Brain (organoid and tissue), 16 donors: ENCODE measurements at places on chromosomes 7 and 10. TPM values are rescaled to one million over a fixed set of nuclear protein-coding genes. Genes with fewer than 3 reads are reported as not detected.

- DNase-seq, result no peak
Observed at GRCh38 chr7:131251371-131251770, 76.3 kb upstream of the MKLN1 start.

- no peak for DNase-seq
Observed at GRCh38 chr10:88933564-88933963, 19.0 kb downstream of the ACTA2 start.

GRCh38 chr10:82288461-82288881 lies 413.5 kb downstream of the NRG3 start:
- no peak for DNase-seq

DNA sequence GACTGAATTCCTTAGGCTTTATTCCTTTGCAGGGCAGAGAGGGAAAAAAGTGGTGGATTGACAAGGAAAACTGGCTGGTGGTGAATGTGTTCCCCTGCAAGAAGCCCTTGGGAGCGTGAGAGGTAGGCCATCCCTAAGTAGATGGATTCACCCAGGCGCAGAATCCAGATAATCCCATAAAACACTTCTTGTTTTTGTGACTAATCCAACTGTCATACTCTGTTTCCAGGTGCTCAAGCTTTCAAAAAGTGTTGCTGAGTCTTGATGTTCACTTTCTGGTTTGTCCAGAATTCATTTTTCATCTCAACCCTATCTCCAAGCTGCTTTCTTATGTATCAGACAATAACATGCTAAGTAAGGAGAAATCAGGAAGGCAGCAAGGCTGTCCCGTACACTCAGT lies 250.8 kb upstream of the HABP2 start:
- DNase-seq, result no peak

GRCh38 chr7:87234949-87235348 lies 15.4 kb upstream of the TMEM243 start:
- no peak for DNase-seq

PDZD7 gene
- polyA plus RNA-seq, result 8.2 TPM

DNA sequence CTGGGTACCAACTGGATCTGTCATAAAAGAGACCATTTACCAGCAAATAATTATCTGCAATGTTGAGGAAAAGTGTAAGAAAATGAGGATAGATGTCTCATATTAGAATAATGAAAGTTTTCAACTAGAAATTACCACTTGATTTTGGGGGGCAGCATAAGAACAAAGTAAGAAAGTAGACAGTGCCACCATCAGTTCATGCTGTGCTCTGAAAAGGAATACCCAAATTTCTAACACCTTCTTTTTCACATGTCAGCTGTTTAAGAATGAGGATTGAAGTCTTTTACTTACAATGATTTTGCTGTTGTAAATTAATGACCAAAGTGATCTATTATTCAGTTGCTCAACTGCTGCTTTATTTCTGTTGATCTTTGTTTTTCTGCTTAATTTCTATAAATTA lies 578.3 kb downstream of the ETV1 start:
- peak; percentile 3 for DNase-seq

CALY gene
- polyA plus RNA-seq, result 52.8 TPM

- no peak for DNase-seq
Observed at GRCh38 chr7:39248041-39248691, 270.5 kb downstream of the POU6F2 start.

GRCh38 chr7:47758546-47758945 lies 176.6 kb upstream of the TNS3 start:
- DNase-seq, result no peak

ASB10 gene
- polyA plus RNA-seq, result not detected

HMX2 gene
- polyA plus RNA-seq, result 18.3 TPM

CAMK1D gene
- polyA plus RNA-seq, result 169 TPM
